ENCODE measurements at places on chromosomes 13 and 19.

DNA sequence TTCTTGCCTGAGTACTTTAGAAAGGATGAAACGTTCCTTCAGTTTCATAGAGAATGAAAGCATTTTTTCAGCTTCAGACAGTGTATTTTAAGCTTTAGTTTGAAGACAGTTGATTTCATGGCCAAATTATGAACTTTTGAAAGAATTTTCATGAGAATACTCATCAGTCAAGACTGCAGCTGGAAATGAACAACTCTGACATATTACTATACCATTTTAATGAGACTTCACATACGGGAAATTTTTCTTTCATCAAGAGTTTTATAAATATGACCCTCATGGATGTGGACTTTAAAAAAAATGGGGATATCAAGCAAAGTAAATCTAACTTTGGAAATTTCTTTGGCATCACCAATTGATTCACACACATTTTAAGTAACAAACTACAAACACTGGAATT, 6.4 kb downstream of the LATS2 start:
- DNase-seq, result no peak

- DNase-seq, result no peak
These were observed 12.0 kb upstream of the CEACAM21 start for GRCh38 chr19:41563854-41564514.

DNA sequence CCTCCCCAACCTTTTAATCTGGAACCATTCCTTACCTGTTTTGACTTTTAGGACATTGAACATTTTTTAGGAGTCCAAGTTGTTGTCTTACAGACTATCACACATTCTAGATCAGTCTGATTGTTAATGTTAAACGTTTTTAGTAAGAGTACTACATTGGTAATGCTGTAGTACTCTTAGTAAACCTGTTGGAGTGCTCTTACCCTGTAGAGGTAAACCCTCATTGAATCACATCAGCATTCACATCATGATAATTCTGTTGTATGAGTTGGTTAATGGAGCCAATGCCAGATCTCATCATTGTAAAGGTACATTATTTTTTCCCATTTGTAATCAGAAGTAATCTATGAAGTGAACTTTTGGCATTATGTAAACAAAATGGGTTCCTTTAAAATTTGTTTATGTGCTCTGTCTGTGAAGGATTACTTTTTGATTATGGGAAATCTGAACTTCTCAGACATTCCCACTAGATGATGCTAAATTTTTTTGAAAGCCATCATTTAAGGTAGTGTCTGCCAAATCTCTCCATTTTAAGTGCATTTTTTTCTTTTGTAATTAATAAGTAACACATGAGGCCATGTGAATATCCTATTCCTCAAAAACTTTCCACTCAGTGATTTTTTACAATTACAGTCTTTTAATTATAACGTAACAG, 55.2 kb downstream of the VWA8 start:
- no peak for DNase-seq

- DNase-seq, result no peak
These were observed 159.7 kb downstream of the IER2 start for GRCh38 chr19:13309864-13310263.

- no peak for DNase-seq
These were observed 98.7 kb upstream of the KL start for GRCh38 chr13:32917504-32917903.

DNA sequence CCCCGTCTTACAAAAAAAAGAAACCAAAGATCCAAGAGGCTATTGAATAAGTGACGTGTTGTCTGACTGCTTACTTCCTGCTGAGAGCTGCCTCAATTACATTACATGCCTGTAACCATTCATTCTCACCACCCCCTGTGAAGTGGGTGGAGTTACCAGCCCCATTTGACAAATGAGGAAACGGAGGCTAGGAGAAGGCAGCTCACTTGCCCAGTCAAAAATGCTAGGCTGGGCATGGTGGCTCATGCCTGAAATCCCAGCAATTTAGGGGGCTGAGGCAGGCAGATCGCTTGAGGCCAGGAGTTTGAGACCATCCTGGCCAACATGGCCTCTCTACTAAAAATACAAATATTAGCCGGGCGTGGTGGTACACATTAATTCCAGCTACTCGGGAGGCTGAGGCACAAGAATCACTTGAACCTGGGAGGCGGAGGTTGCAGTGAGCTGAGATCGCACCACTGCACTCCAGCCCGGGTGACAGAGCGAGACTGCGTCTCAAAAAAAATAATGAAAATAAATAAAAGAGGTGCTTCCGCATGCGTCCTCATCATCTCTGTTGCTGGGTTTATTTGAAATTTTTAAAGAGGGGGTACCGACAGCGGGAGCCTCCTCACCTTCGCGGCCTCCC, 499 bp downstream of the LSM7 start:
- peak; percentile 32 for DNase-seq

- no peak for DNase-seq
These were observed 300.5 kb downstream of the SPRY2 start for GRCh38 chr13:80040196-80040980.

GRCh38 chr19:57947088-57947418, 453 bp downstream of the ZNF256 start:
- no peak for DNase-seq

- no peak for DNase-seq
These were observed 173.1 kb downstream of the ABCC4 start for GRCh38 chr13:95128045-95128643.

DNA sequence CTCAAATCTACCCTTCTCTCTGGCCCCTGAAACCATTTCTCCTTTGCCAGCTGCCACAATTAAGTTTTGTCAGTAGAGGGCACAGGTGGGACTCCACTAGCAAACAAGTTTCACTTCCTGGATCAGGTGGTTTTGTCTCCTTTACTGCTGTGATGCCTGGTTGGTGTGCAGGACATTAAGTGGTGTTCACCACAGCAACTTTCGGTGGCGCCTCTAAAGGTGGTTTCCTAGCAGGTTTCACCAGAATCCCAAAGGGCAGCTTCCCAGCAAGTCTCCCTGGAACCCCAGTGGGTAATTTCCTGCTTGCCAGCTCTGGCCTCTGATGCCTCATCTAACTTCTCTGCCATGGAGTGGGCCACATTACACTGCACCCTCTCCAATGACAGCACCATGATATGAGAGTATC, 16.6 kb downstream of the MED4 start:
- DNase-seq, result no peak

All from stimulated activated CD4-positive, alpha-beta T cell treated with anti-CD3 and anti-CD28 coated beads, Interleukin-4, amount 100 ng/mL, for 48 hours (primary cell).